ENCODE measurements at places on chromosomes 12 and 14.
A peak's percentile ranks its signal among the peaks of the same experiment; 100 is the strongest.

DNA sequence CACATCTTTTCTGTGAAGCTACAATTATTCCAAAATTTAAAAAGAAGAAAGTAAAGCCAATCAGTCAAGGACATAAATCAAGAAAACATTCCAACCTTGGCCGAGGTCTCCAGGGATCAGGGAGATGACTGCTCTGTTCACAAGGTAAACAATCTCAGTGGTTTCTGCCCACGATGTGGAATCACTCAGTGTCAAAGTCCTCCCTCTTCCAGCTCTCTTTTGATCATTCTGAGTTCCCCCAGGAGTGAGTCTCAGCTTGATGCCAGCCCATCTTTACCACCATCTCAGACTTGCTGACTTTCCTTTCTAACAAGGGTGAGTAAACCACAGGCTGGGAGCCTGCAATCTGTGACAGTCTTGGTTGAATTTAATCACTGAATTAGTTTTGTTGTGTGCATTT lies 4.8 kb upstream of the SERPINA9 start:
- no peak for DNase-seq

- DNase-seq = no peak
Measured at GRCh38 chr14:51582437-51582836, 69.3 kb upstream of the FRMD6 start.

GRCh38 chr14:56875104-56875675 lies 64.9 kb upstream of the OTX2 start:
- no peak for DNase-seq

- no peak for DNase-seq
Measured at GRCh38 chr12:61863811-61864210, 396.4 kb upstream of the USP15 start.

GRCh38 chr12:111529424-111530368 lies 69.4 kb downstream of the ATXN2 start:
- DNase-seq = peak; percentile 36

GRCh38 chr12:62297321-62297720 lies 37.1 kb downstream of the USP15 start:
- DNase-seq = no peak

- no peak for DNase-seq
Measured at GRCh38 chr12:113248842-113249435, 27.7 kb downstream of the TPCN1 start.

DNA sequence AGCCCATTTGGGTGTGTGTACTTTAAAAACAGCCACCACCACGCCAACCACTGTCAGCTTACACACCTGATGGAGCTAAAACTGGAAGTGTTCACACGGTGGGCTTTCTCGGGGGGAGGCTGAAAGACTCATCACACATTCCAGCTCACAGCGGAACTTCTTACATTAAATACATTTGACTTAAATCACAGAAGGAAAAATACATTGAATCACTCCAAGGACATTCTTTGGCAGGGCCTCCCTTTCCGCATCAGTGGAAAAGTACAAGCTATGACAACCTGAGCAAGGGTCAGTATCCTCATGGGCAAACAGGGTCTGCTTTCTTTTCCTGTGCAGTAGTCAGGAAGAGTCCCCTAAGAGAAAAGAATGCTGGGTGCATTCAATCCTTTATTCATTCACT lies 31.0 kb upstream of the TC2N start:
- DNase-seq = no peak

DNA sequence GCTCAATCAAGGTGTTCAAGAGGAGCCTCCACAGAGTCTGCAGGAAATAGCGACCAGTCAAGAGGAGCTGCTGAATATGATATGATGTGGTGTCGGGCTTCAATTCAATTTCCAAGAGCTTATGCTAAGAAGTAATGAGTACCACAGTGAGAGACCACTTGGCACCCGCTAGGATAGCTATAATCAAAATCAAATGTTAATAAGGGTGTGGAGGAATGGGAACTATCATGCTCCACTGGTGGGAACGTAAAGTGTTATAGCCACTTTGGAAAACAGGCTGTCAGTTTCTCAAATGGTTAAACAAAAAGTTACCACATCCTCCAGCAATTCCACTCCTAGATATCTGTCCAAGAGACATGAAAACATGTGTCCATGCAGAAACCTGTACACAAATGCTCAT lies 6.7 kb downstream of the POLR3B start:
- no peak for DNase-seq

DNA sequence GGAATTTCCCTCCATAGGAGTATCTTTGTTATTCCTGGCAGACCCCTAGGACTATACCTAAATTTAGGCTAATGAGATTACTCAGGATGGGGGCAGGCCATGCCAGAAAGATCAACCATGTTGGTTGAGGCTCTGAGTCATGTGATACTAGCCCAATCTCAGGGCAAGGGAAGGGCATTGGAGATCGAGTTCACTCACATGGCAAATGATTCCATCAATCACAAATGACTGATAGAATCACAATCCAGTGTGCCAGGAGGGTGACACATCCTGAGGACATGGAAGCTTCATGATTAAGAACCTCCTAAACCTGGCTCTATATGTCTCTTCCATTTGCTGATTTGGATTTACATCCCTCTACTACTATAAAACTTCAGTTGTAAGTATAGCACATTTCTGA lies 182.3 kb downstream of the NTF3 start:
- no peak for DNase-seq

GRCh38 chr12:122834104-122834920 lies 945 bp upstream of the HIP1R start:
- peak; percentile 42 for DNase-seq

DNA sequence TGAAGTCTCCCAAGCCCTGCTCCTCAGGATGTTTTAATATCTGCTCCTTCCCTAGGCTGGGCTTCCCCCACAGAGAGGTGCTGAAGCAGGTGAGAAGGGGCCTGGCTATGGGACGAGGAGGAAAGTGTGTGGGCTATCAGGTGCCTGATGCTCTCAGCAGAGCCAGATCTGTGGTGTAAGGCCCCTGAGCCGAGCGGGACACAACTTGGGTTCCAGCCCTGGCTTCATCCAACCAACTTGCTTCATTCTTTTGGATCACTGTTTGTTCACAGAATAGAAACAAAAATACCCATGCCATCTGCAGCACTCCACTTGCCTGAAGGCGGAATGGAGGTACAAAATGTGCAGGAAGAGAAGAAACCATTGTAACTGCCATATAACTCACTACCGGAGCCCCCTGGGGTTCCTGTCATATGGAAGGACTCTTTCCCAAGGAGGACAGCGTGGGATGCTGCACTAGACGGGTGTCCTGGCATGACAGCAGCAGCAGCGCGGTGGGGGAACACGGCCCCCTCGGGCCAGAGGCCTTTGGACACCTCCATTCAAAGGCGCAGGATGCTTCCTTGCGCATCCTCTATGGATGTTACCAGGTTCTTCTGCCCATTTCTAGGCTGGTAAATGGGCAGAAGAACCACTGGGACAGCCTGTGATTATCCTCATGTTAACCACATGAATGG lies 95.8 kb downstream of the CRACR2A start:
- DNase-seq = no peak

DNA sequence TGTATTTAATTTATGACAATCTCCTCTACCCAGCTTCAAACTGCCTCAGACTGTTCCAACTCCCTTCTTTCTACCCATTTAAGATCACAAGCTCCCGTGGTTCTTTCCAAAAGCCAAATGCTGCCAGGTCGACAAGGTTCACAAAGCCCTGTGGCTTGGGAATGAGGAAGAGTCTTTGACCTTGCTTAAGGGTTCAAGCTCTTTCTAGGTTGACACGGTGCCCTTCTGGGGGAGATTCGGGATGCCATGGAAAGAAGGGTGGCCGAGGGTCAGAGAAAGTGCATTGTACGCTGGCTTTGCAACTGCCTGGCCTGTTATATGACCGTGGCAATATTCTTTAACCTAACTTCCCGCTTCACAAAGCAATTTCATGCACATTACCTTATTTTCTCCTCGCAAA lies 239.3 kb downstream of the ANO2 start:
- DNase-seq = no peak

DNA sequence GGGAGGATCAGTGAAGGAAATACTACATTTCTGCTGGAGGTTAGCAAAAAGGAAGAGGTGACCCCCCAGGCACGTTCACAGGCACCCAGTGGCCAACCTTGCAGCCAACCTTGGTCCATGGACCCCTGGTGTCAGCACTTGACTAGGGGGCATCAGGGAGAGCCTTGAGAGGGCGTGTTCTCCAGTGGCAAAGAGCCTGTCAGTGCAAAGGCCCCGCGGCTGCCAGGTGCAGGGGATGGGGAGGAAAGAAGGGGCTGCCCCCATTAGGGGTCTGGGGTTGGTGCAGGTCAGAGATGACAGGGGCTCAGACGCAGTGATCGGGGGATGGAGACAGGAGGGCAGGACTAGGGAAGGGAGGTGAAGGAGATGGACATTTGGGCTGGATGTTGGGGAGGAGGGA lies 22.7 kb upstream of the ULK1 start:
- DNase-seq = no peak

DNA sequence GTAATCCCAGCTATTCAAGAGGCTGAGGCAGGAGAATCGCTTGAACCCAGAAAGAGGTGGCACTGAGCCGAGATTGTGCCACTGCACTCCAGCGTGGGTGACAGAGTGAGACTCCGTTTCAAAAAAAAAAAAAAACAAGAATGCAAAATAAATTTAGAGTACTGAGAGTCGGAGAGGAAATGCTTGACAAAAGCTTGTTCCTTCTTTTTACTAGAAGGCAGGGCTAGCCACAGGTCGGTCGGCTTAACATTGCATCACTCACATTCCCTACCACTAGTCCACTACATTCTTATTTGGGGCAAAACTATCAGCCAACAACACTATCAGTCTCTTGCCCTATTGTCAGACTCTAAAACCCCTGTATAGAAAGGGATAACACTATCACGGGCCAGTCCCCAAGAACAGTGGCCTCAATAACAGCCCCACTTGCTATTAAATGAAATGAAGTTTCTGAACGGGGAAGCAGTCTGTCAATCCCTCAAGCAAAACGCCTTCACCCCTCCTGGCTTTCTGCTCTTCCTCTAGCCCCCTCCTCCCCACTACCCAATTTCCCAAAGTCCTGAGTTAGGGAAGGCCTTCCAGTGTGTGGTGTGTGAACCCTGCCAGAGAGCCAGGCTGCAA lies 1.0 kb downstream of the RNF41 start:
- DNase-seq = no peak

GRCh38 chr14:67892466-67893100 lies 73.0 kb downstream of the RAD51B start:
- DNase-seq = no peak

DNA sequence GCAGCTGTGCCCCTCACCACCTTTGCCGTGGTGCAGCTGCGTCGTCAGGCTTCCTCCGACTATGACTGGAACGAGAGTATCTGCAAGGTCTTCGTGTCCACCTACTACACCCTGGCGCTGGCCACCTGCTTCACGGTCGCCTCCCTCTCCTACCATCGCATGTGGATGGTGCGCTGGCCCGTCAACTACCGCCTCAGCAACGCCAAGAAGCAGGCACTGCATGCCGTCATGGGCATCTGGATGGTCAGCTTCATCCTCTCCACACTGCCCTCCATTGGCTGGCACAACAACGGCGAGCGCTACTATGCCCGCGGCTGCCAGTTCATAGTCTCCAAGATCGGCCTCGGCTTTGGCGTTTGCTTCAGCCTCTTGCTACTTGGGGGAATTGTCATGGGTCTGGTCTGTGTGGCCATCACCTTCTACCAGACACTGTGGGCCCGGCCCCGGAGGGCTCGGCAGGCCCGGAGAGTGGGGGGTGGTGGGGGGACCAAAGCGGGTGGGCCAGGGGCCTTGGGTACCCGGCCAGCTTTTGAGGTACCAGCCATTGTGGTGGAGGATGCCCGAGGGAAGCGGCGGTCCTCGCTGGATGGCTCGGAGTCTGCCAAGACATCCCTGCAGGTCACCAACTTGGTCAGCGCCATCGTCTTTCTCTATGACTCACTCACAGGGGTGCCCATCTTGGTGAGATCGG lies 2.6 kb downstream of the GPR162 start:
- no peak for DNase-seq

GRCh38 chr12:86376052-86376451 lies 119.9 kb upstream of the MGAT4C start:
- no peak for DNase-seq

DNA sequence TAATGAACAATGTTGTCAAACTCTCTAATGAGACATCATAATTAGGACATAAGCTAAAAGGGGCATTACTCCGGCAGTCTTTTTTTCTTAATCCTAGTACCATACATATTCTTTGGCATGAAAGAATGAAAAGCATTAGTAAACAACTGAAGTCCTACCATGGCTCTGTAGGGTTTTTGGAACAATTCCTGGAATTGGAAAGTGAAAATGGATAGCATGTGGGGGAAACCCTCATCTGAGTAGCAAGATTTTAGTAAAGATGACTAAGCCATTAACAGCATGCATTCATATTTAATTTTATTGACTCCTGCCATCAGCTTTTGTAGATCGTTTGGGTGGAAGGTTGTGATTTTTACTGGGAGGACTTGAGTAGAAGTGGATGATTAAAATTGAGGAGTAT lies 216.2 kb upstream of the PDZRN4 start:
- no peak for DNase-seq

DNA sequence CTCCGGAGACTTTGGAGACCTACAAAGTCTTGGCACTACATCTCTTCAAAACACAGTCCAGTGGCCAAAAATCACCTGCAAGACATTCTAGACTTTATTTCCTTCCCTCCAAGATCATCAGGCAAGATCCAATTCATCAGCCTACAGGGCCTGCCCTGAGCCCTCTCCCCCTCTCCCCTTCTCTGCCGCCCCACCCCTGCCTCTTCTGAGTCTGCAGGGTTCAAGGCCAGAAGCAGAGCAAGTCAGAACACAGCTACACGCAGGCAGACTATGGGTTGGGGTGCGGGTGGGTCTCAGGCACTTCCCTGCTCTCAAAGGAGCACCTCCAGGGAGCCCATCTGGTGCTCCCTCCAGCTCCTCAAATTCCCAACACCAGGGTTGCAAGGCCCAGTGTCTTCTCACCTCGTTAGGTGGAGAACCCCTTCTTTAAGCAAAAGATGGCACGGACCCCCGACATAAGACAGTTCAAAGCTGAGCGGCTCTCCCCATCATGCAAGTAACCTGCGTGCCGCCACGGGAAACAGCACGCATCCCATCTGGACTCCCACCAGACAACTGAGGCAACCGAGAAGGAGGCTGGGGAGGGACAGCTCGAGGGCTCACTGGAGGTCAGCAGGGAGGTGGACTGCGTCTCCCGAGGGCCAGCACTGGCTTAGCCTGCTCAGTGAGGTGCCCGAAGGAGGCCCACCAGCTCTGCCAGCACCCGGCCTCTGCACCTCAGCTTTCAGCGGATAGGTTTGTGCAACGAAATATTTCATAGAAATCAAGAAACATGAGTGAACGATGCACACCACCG lies 5.6 kb upstream of the INF2 start:
- DNase-seq = no peak

DNA sequence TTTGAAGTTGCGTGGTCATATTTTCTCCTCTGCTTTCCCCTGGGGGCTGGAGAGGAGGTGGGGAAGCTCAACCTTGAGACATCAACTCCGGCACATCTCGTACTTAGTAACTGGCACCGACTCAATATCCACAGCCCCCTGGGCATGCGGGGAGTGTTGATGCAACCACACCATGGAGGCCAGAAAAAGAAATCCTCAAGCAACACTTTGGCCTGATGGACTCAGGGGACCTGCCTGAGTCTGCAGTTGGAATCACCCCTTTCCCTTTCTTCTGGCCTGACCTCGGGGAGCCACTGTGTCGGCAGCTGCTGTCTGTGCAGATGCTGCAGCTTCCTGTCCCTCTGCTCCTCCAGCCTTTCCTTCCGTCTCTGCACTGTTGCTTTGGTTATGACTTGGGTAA lies 11.4 kb upstream of the AACS start:
- DNase-seq = no peak

GRCh38 chr14:71648725-71649124 lies 283.5 kb upstream of the RGS6 start:
- no peak for DNase-seq

- peak; percentile 50 for DNase-seq
Measured at GRCh38 chr12:105382771-105383622, 52.5 kb downstream of the C12orf75 start.

- DNase-seq = no peak
Measured at GRCh38 chr14:102081231-102082080, 5.4 kb downstream of the HSP90AA1 start.
